ENCODE measurements at places on chromosomes 11 and 22. TPM values are rescaled to one million over a fixed set of nuclear protein-coding genes. Genes with fewer than 3 reads are reported as not detected.

DNA sequence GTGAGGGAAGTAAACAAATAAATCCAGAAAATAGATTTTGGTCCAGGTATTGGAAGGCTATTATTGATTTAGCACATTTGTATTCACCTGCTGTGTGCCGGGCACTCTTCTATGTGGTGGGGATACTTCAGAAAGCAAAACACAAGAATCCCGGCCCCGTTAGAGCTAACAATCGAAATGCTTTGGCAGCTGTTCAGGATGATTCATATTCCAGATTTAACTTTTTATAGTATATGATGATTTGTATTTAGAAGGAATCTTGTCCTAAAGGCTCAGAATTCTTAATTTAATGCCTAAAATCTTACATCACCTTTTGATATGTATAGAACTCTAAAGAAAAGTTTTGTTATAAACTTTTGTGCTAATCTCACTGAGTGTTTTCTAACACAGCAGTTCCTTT, 28.0 kb downstream of the ZC3H12C start:
- H3K4me3 ChIP-seq: no peak overlapping the region
- peak; percentile 88 for DNase-seq
- peak overlapping the region; percentile 31 for H3K27ac ChIP-seq
- no peaks in the 10 kb centered on the region for H3K36me3 ChIP-seq

- no peak overlapping the region for H3K4me3 ChIP-seq
- peaks cover 46% of the 10 kb centered on the region for H3K27me3 ChIP-seq
- DNase-seq: peak; percentile 96
- H3K4me1 ChIP-seq: peaks cover 22% of the 10 kb centered on the region
- peak overlapping the region; percentile 74 for H3K27ac ChIP-seq
Measured at GRCh38 chr11:115623021-115623451, 118.8 kb upstream of the CADM1 start.

DNA sequence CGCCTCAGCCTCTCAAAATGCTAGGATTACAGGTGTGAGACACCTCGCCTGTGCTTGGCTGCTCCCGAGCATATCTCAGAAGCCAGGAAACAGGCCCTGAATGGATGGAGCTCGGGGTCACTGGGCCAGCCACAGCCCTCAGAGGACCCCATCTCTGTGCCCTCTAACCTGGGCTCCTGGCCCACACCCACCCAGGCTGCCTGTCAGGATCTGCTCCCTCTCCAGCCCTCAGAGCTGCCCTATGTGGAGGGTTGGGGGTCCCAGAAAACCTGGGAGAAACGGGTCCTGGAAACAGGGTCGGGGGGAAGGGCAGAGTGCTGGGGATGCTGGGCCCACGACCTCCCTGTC, 5.2 kb upstream of the CCDC188 start:
- no peak overlapping the region for H3K4me3 ChIP-seq
- H3K36me3 ChIP-seq: no peaks in the 10 kb centered on the region
- no peak overlapping the region for H3K27ac ChIP-seq
- no peaks in the 10 kb centered on the region for H3K27me3 ChIP-seq

GRCh38 chr22:32720924-32721323, 80.6 kb upstream of the TIMP3 start:
- no peaks in the 10 kb centered on the region for H3K27me3 ChIP-seq
- no peak overlapping the region for H3K27ac ChIP-seq
- no peak overlapping the region for H3K4me3 ChIP-seq
- peaks cover 40% of the 10 kb centered on the region for H3K4me1 ChIP-seq
- DNase-seq: peak; percentile 92

DNA sequence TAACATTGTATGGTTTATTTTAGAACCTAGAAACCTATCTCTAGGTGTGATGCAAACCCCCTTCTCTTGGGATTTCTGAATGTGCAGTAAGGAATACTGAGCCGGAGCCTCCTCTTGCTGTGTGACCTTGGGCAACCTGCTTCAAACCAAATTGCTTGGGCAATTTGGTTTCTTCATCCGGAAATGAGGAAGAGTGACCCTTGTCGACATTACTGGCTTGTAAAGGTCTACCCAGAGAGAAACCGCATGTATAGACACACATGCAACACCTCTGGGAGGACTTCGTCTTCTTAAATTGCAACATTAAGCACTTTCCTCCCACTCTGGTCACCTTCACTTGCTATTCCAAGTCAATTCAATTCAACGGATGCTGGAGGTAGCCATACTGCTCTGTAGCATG, 19.6 kb upstream of the TP53I11 start:
- H3K36me3 ChIP-seq: no peaks in the 10 kb centered on the region
- no peak for DNase-seq
- H3K27ac ChIP-seq: no peak overlapping the region
- peaks cover 2% of the 10 kb centered on the region for H3K27me3 ChIP-seq

GRCh38 chr22:26707581-26707980, 50.2 kb downstream of the MIAT start:
- H3K27me3 ChIP-seq: no peaks in the 10 kb centered on the region
- H3K36me3 ChIP-seq: no peaks in the 10 kb centered on the region
- no peak overlapping the region for H3K4me3 ChIP-seq
- no peak for DNase-seq
- H3K4me1 ChIP-seq: peaks cover 3% of the 10 kb centered on the region

DNA sequence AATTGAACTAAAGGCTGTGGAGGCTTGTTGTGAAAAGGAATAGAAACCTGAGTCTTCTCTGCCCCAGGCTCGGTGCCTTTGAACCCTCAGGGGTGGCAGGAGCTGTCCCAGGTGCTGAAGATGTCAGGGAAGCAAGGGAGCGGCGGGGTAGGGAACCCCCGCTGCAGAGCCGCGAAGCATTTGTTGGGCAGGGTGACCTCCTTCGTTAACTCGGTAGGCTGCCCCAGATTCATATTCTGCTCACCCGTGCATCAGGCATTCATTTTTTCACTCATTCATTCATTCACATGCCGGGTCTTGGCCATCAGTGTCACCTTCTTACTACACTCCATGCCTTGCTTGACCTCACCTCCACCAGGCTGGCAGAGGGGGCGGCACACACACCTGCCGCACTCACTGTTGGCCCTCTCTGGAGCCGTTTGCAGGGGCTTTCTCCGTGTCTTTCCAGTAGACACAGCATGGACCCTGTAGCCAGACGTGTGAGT, 618.9 kb downstream of the BRD1 start:
- peaks cover 2% of the 10 kb centered on the region for H3K4me1 ChIP-seq
- peaks cover 3% of the 10 kb centered on the region for H3K27me3 ChIP-seq
- no peaks in the 10 kb centered on the region for H3K36me3 ChIP-seq
- H3K27ac ChIP-seq: no peak overlapping the region
- peak; percentile 12 for DNase-seq

- H3K27me3 ChIP-seq: peaks cover 13% of the 10 kb centered on the region
- no peaks in the 10 kb centered on the region for H3K36me3 ChIP-seq
Measured at GRCh38 chr11:19398772-19399527, 158.2 kb upstream of the E2F8 start.

DNA sequence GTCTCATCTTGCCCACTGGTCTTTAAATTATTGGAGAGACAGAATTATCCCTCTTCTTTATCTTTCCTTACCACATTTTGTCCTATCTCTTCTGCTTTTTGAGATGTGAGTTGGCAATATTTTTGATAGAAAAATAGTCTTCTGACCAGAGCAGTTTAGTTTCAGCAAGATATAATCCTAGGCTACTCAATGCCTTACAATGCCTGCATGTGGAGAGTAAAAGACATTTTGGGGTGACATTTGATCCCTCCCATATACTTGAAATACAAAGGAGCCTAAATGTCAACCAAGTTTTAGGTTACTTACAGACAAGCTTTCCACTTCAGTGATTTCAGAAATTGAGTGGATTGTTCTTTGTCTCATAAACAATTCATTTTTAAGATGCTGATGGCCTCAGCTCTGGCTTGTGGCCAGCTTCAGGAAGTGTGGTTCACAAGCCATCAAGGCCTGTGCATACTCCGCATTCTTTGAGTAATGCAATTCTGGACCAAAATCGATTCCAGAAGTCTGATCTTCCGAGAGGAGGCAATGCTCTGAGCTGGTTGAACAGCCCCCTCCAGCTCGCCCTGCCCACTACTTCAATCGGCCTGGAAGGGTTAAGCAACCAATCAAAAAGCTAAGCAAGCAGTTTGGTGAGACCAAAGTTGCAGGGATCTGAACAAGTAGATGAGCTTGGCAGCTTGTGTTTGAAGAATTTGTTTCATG, 274.4 kb downstream of the BLID start:
- H3K36me3 ChIP-seq: no peaks in the 10 kb centered on the region
- no peak overlapping the region for H3K4me3 ChIP-seq
- H3K27ac ChIP-seq: no peak overlapping the region
- DNase-seq: peak; percentile 56
- H3K4me1 ChIP-seq: peaks cover 3% of the 10 kb centered on the region

DNA sequence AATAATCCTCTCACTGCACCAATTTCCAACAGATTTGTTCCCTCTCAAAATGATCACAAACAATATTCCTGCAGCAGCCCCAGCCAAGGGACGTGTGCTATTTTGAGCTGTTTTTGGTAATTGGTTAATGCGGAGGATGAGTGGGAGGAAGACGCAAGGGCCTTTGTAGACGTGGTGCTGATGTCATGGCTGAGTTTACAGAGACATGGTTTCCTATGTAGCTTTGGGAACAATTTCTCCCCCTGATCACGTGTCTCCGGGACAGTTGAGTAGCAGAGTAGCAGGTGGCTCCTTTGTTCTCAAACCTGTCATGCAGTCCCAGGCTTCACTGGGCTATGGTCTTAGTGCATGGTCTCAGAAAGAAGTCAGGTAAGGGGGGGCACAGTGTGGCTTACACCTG, 183.2 kb upstream of the NECTIN1 start:
- H3K27me3 ChIP-seq: peaks cover 9% of the 10 kb centered on the region
- peak; percentile 54 for DNase-seq
- H3K36me3 ChIP-seq: no peaks in the 10 kb centered on the region
- H3K4me1 ChIP-seq: peaks cover 12% of the 10 kb centered on the region
- no peak overlapping the region for H3K4me3 ChIP-seq

GRCh38 chr11:44174842-44175241, 79.4 kb downstream of the EXT2 start:
- no peak overlapping the region for H3K4me3 ChIP-seq
- DNase-seq: no peak
- no peaks in the 10 kb centered on the region for H3K27me3 ChIP-seq
- H3K27ac ChIP-seq: no peak overlapping the region

DNA sequence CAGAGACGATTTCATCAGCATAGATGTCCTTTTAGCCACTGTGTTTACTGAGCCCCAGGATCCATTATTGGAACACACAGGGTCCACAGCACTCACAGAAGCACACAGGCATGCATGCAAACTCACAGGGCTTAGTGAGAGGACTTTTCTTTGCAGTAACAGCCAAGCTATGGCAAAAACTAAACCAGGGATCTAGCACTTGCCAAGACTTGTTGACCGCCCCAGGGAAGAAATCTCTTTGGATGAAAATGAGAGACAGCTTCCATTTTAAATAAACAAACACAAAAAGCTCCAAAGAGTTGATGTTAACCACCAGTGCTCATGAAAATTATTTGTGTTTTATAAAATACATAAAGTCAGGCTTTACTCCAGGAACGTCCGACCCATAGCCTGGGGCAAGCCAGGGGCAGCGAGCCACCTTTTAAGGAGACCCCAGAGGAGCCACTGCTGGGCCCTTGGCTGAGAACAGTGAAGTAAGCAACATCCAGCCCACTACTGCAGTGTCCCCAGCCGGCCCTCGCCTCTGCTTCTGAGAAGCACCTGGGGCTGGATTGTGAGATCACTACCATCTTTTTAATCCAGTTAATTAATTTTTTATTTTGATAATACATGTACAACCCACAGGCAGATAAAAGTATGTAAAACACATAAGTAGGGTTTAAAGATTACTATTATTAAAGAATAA, 22.0 kb upstream of the TFIP11 start:
- peaks cover 10% of the 10 kb centered on the region for H3K36me3 ChIP-seq
- no peaks in the 10 kb centered on the region for H3K4me1 ChIP-seq
- H3K4me3 ChIP-seq: no peak overlapping the region
- no peak overlapping the region for H3K27ac ChIP-seq

DNA sequence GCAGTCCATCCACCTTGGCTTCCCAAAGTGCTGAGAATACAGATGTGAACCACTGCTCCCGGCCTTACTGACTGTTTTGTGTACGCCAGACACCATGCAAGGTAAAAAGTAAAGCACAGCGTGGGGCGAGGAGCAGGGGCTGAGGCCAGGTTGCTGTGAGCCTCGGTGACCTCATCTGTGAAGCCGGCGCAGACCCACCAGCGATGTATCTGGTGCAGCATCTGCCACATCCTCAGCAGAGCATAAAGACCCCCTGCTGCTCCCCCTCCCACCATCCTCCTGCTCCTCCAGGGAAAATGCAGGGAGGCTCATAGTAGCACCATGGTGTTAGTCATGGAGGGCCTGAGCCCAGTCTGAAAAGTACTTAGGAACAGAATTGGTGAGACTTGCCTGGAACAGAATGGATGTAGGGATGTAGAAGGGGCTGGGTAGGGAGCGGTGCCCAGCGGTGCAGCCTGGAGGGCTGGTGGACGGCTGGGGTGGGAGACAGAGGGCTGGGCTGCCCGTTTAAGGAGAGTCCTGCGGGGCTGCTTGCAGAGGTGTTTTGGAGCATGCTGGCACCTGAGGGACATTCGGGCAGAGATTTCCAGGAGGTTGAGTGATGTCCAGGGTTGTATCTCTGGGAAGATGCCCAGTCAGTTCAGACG, 462.4 kb downstream of the BRD1 start:
- H3K4me3 ChIP-seq: no peak overlapping the region
- peaks cover 3% of the 10 kb centered on the region for H3K27me3 ChIP-seq
- no peak overlapping the region for H3K27ac ChIP-seq
- no peak for DNase-seq
- no peaks in the 10 kb centered on the region for H3K36me3 ChIP-seq

DNA sequence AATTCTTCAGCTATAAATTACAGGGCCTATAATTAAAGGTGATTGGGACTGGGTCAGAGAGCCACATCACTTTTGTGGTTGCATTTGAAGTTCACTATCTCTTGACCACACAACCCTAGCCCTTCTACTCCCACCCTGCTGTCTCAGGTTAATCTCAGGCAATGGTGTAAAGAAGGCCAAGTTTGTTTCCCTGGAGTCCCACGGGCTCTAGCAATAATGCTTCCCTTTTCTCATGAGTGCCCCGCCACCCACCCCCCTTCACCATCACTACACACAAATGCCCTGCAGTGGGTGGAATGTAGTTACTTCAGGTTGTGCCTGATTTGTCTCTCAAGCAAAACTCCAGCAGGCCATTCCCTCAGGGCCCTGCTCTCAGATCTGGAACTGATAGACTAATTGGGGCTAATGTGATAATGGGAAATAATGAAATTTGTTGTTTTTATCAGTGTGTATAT, 1.8 kb upstream of the EHF start:
- H3K4me3 ChIP-seq: no peak overlapping the region
- H3K27me3 ChIP-seq: no peaks in the 10 kb centered on the region
- no peaks in the 10 kb centered on the region for H3K36me3 ChIP-seq
- no peaks in the 10 kb centered on the region for H3K4me1 ChIP-seq

GRCh38 chr11:130592056-130592455, 143.6 kb downstream of the ADAMTS15 start:
- no peak overlapping the region for H3K4me3 ChIP-seq
- no peaks in the 10 kb centered on the region for H3K36me3 ChIP-seq
- no peaks in the 10 kb centered on the region for H3K27me3 ChIP-seq
- DNase-seq: no peak

- no peaks in the 10 kb centered on the region for H3K36me3 ChIP-seq
- peaks cover 25% of the 10 kb centered on the region for H3K4me1 ChIP-seq
- H3K27ac ChIP-seq: peak overlapping the region; percentile 57
- H3K4me3 ChIP-seq: no peak overlapping the region
Measured at GRCh38 chr22:27726331-27726685, 75.2 kb downstream of the MN1 start.

GRCh38 chr11:45209891-45210699, 63.7 kb downstream of the PRDM11 start:
- peak; percentile 99 for DNase-seq
- peaks cover 56% of the 10 kb centered on the region for H3K36me3 ChIP-seq
- peaks cover 57% of the 10 kb centered on the region for H3K4me1 ChIP-seq
- no peaks in the 10 kb centered on the region for H3K27me3 ChIP-seq
- peak overlapping the region; percentile 95 for H3K27ac ChIP-seq

The BBOX1 gene
- 0.18 TPM for total RNA-seq

The YPEL4 gene
- 0.53 TPM for total RNA-seq

The ADAMTS15 gene
- 17.8 TPM for total RNA-seq

The NELL1 gene
- total RNA-seq: 6.5 TPM

The SLC1A2 gene
- 1.6 TPM for total RNA-seq

The SEC14L2 gene
- 2.5 TPM for total RNA-seq

The C22orf42 gene
- not detected for total RNA-seq

The TRIM22 gene
- 8.2 TPM for total RNA-seq
